Thyroid gland (tissue), 4 donors: ENCODE measurements at places on chromosomes 3 and 15. TPM values are rescaled to one million over a fixed set of nuclear protein-coding genes. Genes with fewer than 3 reads are reported as not detected.

- no peaks in the 10 kb centered on the region for H3K27me3 ChIP-seq
- DNase-seq: no peak
- H3K4me3 ChIP-seq: no peak overlapping the region
Measured at GRCh38 chr15:28934645-28935044, 48.9 kb downstream of the APBA2 start.

- peaks cover 40% of the 10 kb centered on the region for H3K4me1 ChIP-seq
- no peaks in the 10 kb centered on the region for H3K36me3 ChIP-seq
- no peak overlapping the region for H3K27ac ChIP-seq
- DNase-seq: no peak
- H3K27me3 ChIP-seq: no peaks in the 10 kb centered on the region
Measured at GRCh38 chr15:68812597-68813431, 7.9 kb downstream of the ANP32A start.

DNA sequence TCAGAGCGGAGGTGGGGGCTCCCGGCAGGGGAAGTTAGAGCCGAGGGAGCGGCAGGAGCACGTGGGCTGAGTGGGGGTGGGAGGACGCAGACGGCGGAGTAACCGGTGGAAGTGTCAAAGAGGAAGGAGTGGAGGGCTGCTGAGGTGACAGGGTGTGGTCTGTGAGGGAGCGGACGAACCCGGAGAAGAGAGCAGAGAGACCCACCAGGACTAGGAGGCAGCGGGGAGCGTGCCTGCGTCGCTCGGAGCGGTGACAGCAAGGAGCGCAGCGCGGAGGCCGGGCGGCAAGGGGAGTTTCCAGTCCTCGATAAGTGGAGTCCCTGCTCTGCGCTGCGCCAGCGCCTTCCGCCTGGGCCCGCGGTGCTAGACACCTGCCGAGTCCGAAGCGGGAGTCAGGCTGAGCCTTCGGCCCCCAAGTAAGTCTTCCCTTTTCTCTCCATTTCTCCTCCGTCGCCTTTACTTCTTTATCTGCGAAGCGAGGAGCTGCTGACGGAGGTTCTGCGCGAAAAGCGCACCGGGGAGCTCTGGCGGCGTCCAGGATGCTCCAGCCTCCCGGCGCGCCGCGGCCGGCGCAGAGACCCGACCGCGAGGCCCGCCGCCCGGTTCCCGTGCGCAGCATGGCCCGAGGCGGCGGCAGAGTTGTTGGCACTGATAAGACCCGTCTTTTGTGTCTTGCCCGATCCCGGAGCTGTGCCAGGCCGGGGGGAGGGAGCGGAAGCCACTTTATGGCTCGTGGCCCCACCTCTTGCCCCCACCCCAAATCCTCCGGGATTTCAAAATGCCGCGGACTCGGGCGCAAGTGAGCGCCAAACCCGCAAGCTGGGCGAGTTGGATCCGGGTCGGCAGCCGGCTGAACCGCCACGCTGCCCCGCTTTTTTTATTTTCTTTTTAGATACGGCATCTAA lies 533.0 kb upstream of the SEMA6D start:
- no peak overlapping the region for H3K27ac ChIP-seq
- H3K36me3 ChIP-seq: no peaks in the 10 kb centered on the region
- peak; percentile 11 for DNase-seq
- H3K27me3 ChIP-seq: no peaks in the 10 kb centered on the region

- no peak overlapping the region for H3K4me3 ChIP-seq
- DNase-seq: no peak
- no peaks in the 10 kb centered on the region for H3K4me1 ChIP-seq
Measured at GRCh38 chr3:25888892-25889524, 99.1 kb downstream of the OXSM start.

DNA sequence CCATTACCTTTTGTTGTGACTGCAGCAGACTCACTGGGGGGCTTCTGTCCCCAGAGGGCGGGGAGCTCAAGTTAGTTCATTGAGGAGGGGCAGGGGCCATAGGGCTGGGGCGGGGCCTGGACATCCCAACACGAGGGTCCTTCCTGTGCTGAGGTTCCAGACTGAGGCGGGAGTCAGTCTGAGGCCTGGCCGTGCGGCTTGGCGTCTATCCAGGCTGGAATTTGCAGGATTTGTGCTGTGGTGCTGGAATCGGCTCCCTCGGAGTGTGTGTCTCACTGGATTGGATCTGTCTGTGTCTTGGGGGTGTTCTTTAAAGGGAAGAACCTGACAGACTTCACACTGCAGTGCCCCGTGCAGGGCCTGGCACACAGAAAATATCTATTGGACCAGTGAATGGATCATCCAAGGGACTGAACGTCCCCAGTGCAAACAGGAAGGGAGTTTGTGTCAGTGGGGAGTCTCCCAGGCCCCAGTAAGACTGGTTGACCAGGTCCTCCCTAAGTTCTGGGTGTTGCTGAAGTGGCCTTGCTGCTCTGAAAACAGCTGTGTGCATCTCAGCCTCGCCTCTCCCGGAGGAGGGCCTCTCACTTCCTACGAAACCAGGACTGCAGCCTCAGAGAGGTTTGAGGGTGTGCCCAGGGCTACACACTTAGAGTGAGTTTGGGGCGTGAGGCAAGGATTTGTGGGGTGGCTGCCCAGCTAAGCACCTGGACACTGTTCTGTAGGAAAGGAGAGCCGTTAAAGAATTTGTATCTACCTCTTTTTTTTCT lies 26.1 kb downstream of the GOLGA6L2 start:
- DNase-seq: no peak
- no peak overlapping the region for H3K27ac ChIP-seq
- no peaks in the 10 kb centered on the region for H3K36me3 ChIP-seq
- no peaks in the 10 kb centered on the region for H3K27me3 ChIP-seq
- no peak overlapping the region for H3K4me3 ChIP-seq

The ST8SIA2 gene
- total RNA-seq: not detected

DNA sequence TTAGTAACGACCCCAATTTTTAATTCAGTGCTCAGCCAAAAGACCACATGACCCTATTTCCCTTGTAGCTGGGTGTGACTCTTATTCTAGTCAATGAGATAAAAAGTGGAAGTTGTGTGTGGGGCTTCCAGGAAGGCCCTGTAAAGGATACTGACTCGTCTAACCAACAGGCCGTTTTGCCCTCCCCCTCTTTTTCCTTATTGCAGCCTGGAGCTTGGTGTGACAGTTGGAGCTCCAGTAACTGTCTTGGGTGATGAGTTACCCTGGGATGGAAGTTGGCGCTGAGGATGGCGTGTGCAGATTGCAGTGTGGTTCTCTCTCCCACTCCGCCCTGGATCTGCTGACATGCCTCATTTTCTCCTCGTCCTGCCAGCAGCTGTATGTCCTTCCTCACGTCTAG lies 209.3 kb upstream of the PROK2 start:
- no peaks in the 10 kb centered on the region for H3K27me3 ChIP-seq
- H3K4me3 ChIP-seq: no peak overlapping the region
- H3K4me1 ChIP-seq: no peaks in the 10 kb centered on the region
- no peak for DNase-seq
- no peak overlapping the region for H3K27ac ChIP-seq

The LNP1 gene
- total RNA-seq: 9.2 TPM

- DNase-seq: peak; percentile 91
- H3K4me3 ChIP-seq: no peak overlapping the region
- peak overlapping the region; percentile 75 for H3K27ac ChIP-seq
- H3K4me1 ChIP-seq: peaks cover 25% of the 10 kb centered on the region
- H3K36me3 ChIP-seq: no peaks in the 10 kb centered on the region
Measured at GRCh38 chr3:170642882-170643601, 57.2 kb upstream of the SLC7A14 start.
